ENCODE measurements at places on chromosomes 6 and 20.

GRCh38 chr6:125346926-125347563 lies 45.3 kb upstream of the HDDC2 start:
- no peak for DNase-seq

- DNase-seq, result no peak
Observed at GRCh38 chr20:13700761-13701160, 62.0 kb upstream of the TASP1 start.

DNA sequence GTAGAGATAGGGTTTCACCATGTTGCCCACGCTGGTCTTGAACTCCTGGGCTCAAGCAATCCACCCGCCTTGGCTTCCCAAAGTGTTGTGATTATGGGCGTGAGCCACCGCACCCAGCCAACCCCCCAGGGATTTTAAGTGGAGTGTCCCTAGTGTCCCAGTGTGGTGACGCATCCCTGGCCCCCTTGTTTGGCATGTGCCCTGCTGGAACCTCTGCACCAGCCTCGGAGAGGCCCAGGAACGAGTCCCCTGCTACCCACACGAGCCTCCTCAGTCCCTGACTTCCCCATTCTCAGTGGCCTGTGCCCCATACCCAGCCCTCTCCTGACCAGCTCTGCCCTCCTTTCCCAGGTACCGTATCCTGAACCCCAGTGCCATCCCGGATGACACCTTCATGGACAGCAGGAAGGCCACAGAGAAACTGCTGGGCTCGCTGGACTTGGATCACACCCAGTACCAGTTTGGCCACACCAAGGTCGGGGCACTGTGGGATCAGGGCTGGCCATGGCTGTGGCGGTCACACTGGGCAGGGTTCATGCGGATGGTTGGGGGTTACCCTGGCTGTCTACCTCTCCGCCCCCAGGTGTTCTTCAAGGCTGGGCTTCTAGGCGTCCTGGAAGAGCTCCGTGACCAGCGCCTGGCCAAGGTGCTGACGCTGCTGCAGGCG lies 37.2 kb downstream of the MYH7B start:
- DNase-seq, result no peak

DNA sequence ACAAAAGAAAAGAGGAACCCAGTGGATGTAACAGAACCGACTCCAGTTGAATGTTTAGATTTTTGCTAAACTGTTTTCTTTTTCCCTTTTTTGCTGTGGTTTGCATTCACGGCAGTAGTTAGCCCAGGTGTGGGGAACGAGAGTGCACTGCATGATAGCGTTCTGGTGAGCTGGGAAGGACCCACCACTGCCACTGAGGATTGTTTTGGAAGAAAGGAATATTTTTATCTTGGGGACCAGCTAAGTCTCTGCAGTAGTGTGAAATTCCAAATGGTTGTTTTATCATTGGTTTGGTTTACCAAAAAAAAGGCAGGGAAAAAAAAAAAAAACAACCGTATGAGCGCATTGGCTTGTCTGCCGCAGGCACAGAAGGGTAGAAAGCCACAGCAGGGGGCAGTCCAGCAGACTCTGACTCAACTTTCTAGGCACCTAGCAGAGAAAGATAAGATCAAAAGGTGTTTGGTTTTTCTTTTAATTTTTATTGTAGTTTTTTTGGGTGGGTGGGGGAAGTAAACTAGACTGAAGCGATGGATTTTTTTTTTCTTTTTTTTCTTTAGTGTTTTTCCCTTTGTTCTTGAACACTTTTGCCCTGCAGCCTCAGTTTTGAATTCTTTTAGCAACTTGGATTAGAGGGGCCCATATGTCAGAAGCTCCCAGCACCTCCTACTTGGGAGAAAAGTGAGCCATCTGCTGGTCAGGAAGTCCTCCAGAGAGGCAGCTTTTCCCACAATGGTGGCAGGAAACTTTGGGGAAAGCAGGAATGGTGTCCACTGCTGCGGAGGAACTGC lies 13.5 kb upstream of the RAB5IF start:
- DNase-seq, result peak; percentile 35

- DNase-seq, result no peak
Observed at GRCh38 chr20:23299673-23300050, 50.9 kb upstream of the NXT1 start.

- DNase-seq, result no peak
Observed at GRCh38 chr20:17710379-17711266, 10.9 kb downstream of the BANF2 start.

DNA sequence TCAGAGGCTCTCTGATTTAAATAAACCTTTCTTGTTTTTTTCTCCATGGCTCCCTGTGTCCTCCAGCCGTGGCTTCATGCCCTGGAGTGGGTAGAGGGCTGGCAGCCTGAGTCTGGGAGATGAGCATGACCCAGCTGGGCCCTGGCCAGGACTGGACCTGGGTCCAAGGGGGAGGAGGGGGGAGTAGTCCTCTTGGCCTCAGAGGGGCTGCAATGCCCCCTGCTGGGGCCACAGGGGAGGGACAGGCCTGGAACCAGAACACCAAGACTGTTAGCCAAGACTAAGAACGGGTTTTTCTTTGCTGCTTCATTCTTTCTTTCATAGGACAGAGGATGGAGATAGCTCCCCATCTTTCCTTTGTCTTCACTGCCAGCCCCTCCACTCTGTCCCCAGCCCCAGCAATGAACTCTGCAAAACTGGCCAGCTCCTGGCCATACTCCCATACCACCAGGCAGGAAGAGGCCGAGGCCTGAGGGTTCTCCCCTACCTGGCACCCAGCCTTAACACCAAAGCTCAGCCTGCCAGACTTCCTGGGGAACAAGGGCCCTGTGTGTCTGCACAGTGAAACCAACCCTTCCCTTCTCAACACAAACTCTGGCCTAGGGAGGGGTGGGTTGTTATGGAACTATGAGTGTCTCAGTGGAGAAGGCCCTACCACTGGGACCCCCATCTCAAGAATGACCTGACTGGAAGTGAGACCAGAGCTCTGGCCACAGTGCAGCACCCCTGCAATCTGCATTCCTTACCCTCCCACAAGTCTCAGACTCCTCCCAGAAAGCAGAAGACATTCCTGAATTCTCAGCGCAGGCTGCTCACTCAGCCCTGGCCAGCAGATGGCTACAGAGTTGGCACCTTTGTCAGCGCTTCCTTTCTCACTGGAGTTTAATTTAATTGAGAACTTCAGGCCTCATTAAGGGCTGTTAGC lies 11.0 kb downstream of the SLC29A1 start:
- DNase-seq, result peak; percentile 72
